OCI-LY7 (cell line): ENCODE measurements at places on chromosomes 3 and 15.
A peak's percentile ranks its signal among the peaks of the same experiment; 100 is the strongest.

GRCh38 chr3:13166243-13167063 lies 93.2 kb upstream of the IQSEC1 start:
- no peak for DNase-seq

DNA sequence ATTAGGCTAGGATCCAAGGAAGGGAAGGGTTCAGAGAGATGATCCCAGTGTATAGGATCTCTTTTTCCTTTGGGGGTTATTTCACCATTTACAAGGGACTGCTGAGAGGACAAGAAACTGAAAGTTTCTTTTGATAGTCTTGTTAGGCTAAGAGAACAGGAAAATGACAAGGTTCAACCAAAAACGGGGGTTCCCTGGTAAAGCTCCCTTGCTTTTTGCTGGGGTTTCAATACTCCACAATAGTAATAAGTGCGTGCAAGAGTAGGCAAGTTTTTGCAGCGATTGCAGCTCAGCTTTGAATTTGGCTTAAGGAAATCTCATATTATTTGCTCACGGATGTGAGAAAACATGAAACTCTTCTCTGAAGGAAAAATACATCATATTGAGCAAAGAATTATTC lies 18.8 kb upstream of the SUSD5 start:
- no peak for DNase-seq

GRCh38 chr3:103513003-103513402 lies 1078.2 kb downstream of the ZPLD1 start:
- no peak for DNase-seq

DNA sequence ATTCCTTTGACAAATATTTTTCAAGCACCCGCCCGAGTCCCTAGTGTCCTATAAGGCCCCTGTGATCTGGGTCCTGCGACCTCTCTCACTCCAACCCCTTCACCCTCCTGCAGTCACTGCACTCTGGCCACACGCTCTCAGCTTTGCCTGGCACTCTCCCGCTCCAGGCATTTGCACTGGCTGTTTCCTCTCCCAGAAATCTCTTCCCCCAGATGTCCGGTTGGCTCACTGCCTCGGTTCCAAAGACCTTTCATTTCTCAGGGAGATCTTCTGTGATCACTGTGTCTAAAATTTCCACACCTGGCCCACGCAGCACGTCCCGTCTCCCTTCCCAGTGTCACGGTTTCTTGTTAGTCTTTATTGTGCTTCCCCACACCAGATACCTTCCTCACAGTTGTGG lies 97.4 kb downstream of the WNT7A start:
- DNase-seq = no peak

GRCh38 chr3:170869239-170869590 lies 780 bp downstream of the RPL22L1 start:
- no peak for DNase-seq

GRCh38 chr3:136050250-136050649 lies 84.7 kb downstream of the PPP2R3A start:
- DNase-seq = no peak

- DNase-seq = peak; percentile 67
Observed at GRCh38 chr3:177050501-177051237, 146.6 kb downstream of the TBL1XR1 start.

- DNase-seq = no peak
Observed at GRCh38 chr3:177111541-177111949, 85.7 kb downstream of the TBL1XR1 start.

DNA sequence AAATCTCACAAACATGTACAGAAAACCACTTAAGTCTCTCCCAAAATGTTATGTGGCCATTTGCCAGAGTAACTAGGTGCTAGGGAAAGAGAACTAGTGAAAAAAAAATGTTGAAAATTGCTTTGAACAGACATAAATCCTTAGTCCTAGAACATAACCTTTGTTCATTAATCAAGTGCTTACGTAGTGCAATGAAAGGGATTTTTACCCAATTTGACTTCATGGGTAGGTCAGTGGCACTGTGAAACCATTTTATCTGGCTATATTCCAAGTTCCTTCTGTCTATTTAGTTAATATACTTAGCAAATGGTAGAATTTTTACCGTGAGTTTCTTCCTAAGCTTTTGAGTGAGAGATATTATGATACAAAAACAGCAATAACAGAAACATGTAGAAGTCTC lies 209.4 kb downstream of the DIPK2A start:
- no peak for DNase-seq

GRCh38 chr15:72991026-72991425 lies 61.2 kb upstream of the NEO1 start:
- no peak for DNase-seq

DNA sequence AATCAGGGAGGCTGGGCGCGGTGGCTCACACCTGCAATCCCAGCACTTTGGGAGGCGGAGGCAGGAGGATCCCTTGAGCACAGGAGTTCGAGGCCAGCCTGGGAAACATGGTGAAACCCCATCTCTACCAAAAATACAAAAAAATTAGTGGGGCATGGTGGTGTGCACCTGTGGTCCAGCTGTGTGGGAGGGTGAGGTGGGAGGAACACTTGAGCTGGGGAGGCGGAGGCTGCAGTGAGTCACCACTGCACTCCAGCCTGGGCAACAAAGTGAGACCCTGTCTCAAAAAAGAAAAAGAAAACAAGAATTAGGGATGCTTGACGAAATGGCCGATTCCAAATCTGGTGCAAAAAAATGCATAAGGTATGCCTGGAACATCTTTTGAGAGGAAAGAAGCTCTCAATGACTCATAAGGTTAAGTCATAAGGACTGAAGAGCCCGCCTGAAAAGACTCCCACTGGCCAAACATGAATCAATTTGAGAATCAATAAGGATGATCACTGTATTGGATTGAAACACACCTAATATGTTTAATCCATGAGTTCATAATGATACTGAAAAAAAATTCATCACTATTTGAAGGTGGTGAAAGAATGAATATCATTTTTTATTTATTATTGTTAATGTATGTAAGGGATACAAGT lies 27.7 kb downstream of the BLM start:
- DNase-seq = no peak
